ENCODE measurements at places on chromosomes 2 and 18.

- no peak for DNase-seq
These were observed 430.1 kb downstream of the FBXO15 start for GRCh38 chr18:73717570-73717969.

GRCh38 chr2:73307720-73308119 is 14.4 kb upstream of the EGR4 start:
- DNase-seq, result no peak

- no peak for DNase-seq
These were observed 49.1 kb downstream of the ZEB2 start for GRCh38 chr2:144470816-144471215.

GRCh38 chr2:45649858-45650811 is 1.3 kb upstream of the PRKCE start:
- peak; percentile 34 for DNase-seq

- no peak for DNase-seq
These were observed 44.8 kb downstream of the REV1 start for GRCh38 chr2:99445065-99445464.

GRCh38 chr18:59675346-59675745 is 21.9 kb downstream of the CCBE1 start:
- no peak for DNase-seq

GRCh38 chr18:1779587-1779986 is 791.7 kb downstream of the METTL4 start:
- DNase-seq, result no peak

DNA sequence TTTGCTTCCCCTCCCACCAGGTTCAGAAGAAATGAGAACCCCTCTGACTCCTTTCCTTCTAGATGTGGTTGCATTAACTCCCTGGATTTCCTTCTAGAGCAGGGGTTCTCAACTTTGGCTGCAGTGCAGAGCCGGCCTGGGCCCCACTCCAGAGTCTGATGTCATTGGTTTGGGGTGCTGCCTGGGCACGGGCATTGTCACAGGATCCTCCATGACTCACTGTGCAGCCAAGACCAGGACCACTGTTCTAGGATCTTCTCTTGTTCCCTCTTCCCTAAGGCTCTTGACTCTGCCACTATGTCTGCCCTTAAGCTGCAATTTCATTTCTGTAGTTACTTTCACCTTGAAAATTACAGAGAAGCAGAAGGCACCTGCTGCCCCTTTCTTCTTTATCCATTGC is 31.8 kb downstream of the TBC1D8 start:
- no peak for DNase-seq

DNA sequence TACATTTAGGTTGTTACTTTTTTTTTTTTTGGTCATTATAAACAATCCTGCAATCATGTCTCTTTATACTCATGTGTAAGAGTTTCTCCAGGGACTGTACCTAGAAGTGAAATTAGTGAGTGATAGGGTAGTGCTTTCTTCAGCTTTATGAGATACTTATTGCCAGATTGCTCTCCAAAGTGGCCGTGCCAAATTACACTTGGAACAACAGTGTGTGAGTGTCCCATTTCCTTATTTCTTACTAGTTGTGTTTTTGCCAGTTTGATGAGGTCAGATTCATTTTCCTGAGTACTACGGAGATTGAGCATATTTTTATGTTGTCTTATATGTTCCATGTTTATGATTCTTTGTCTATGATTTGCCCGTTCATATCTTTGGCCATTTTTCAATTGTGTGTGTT is 39.2 kb downstream of the GALNT1 start:
- DNase-seq, result no peak

- no peak for DNase-seq
These were observed 13.4 kb downstream of the TANK start for GRCh38 chr2:161173541-161174194.

DNA sequence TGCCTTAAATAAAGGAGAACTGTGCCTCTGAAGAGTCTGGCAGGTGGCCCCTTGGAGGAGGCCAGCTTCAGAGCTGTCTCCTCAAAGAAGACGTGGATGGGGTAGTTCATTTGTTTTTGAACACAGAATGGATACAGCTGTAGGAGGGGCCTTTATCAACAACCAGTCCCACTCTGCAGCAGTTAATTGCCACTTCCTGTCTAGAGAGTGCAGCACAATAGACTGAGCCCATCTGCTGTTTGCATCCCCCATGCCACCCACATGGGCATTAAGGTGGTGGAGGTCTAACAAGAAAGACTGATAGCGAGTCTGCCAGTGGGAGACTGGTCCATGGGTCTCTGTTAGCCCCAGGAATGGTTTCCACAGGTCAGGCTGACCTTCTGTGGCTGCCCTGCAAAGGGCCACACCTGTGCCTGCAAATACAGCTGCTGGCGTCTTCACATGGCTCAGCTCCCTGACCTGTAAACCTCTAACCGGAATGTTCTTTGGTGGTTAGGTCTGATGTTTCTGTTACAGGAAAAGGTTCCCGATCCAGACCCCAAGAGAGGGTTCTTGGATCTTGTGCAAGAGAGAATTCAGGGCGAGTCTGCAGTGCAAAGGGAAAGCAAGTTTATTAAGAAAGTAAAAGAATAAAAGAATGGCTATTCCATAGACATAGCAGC is 153.3 kb upstream of the ITGA6 start:
- DNase-seq, result no peak

- no peak for DNase-seq
These were observed 74.4 kb upstream of the ASB18 start for GRCh38 chr2:236338495-236339184.

DNA sequence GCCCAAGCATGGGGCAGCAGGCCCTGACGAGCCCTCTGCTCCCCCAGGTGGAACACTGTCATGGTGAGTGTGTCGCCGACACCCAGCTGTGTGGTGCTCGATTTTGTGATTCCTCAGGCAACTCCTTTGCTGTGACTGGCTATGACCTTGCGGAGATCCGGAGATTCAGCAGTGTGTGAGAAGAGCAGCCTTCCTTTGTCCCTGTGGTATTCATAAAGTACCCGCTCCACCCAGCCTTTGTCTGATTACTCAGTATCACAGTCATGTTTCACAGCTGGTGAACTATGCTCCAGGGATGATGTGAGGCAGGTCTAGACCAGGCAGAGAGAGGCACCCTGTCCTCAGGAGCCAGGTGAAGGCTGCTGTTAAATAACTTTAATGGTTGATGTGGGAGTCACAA is 4.0 kb downstream of the WDR54 start:
- DNase-seq, result no peak

DNA sequence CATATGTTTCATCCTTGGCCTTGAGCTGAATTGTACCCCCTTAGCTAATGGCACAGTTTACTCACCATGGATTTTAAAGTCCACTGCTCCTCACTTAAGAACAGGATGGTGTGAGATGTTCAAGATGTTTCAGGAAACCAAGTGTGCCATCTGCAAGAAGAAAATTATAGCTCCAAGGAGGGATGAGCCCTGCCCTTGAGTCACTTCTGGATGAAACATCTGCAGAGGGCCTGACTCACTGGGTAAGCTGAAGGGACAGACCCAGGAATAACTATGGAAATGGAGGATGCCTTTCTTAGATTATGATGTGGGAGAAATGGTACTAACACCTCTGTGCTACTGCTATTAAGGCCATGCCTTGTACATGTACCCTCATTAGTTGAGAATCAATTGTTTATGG is 6.4 kb downstream of the MARS2 start:
- DNase-seq, result no peak

GRCh38 chr2:77348821-77349220 is 173.4 kb downstream of the LRRTM4 start:
- DNase-seq, result no peak

GRCh38 chr18:26520974-26521373 is 27.4 kb downstream of the KCTD1 start:
- no peak for DNase-seq

DNA sequence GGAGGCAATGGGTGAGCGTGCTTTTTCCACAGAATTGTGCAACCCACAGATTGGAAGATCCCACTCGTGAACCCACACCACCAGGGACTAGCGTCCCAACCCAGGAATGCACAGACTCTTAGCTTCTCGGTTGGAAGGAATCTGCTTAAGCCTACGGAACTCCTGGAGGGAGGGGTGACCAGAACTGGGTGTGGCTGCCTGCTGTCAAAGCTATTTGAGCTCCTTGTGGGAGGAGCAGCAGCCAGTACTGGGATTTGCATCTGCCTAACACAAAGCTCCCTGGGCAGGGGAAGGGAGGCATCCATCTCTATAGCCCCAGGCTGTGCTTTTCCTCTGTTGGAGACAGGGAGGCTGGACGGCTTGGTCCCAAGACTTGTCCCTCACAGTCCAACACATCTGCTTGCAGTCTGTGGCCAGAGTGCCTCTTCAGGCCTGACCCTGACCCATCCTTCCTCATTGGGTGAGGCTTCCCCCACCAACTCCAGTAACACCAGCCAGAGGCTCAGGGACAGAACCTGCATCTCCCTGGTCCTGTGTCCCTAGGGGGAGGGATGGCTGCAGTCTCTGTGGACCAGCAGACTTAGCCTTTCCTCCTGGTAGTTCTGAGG is 27.9 kb downstream of the HNMT start:
- no peak for DNase-seq

GRCh38 chr2:27306573-27307286 is 1.5 kb downstream of the UCN start:
- no peak for DNase-seq

DNA sequence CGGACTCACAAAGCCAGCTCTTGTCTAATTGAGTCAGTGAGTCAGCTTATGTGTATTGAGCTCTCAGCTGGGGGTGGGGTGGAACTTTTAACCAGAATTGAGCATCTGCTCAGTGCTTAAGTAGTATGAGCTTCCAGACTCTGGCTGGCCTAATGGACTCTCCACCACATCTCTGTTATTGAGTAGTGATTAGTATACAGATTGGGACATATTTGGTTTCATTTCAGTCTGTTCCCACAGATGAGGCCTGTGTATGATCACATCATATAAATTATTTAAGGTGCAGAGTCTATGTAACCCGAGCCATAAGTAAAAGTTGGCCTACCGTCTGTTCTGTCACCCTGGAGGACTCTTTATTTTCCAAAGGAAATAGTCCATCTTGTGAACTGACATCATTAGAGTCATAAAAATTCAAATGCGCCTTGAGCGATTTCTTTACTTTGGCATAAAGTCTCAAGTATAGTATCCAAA is 152.1 kb downstream of the THSD7B start:
- no peak for DNase-seq

- no peak for DNase-seq
These were observed 5.2 kb downstream of the ZRANB3 start for GRCh38 chr2:135525786-135526185.

GRCh38 chr2:224836263-224836662 is 120.1 kb upstream of the CCDC195 start:
- DNase-seq, result no peak

DNA sequence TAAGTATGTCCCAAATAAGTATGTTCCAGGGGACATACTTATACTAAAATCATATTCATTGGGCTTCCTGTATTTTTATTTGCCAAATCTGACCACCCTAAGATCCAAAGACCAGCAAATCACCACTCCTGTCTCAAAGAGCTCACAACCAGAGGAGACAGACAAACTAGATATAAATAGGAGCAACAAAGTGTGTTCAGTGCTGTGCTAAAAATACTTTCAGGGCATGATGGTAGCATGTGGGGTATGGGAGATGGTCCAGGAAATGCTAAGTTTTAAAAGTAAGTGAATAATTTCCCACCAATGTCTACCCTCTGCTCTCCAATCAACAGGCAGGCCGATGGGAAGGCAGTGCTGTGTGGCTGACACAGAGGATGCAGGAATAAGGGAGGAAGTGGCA is 87.1 kb downstream of the C1QL2 start:
- DNase-seq, result no peak

- DNase-seq, result no peak
These were observed 99.8 kb downstream of the ZNF236 start for GRCh38 chr18:76922107-76922506.

- no peak for DNase-seq
These were observed 52.7 kb downstream of the CRIM1 start for GRCh38 chr2:36408198-36408703.

DNA sequence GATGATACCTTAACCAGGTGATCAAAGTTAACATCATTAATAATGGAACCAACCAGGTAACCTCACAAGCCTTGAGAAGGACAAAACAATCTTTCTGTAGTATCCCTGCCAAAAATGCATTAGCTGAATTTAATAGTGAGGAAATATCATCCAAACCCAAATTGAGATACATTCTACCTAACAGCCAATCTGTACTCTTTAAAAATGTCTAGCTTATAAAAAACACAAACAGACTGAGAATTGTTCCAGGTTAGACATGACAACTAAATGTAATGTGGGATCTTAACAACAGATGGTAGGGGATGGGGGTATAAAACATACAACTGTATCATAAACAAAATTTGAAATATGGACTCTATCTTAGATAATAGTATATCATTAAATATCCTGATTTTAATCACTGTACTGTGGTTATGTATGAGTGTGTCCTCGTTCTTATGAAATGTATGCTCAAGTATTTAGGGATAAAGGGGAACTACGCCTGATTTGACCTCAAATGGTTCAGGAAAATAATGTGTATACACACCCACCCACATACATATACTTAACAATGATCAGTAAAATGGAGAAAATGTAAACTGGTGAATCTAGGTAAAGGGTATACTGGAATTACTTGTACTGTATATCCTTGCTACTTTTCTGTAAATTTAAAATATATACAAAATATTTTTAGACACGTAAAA is 1.7 kb downstream of the FANCL start:
- no peak for DNase-seq

- DNase-seq, result no peak
These were observed 265.3 kb upstream of the PKDCC start for GRCh38 chr2:41782306-41783158.

DNA sequence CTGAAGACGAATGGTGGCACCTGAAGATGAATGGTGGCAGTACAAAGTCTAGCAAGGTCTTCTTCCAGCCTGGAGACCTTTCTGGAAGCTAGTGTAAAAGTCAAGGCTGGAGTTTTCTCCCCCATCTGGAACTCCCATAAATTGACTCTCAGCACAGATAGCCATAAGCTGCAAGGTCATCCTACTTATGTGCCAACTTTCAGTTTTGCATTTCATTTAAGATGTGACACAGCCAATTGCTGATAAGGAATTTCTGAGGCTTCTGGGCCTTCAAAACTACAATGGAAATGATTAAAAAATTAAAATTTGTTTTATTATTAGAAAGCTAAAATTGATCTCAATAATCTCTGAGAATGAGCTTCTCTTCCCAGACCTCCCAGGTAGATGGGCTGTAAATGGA is 10.2 kb downstream of the XDH start:
- no peak for DNase-seq

DNA sequence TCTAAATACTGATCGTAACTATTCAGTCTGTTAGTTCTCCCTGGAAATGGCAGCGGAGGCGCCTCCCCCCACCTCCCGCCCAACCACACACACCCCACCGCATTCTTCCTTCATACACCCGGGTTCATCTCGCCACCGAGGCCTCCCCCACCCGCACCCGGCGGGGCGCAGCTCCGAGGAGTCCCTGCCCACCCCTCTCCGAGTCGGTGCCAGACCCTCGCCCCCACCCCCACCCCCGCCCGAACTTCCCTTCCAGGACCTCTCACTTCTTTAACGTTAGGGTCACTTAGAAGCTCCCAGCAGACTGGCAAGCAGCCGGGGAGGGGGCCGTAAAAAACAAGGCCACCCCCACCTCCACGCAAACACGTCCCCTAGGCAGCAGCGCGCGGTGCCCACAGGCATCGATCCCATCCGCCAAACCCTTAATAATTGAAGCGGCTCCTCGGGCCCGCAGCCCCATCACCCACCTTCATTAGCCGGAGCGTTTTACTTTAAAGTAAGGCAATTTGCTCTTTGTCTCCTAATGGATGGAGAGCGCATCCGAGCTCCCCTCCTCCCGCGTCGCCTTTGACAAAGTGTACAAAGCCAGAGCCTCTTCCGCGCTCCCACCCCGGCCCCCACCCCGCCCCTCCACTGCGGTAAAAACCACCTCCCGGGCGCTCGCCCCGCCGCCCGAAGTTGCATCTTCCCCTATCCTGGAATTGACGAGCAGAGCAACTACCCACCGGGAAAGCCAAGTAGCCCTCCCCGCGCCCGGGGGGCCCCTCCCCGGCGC is 624 bp downstream of the ZNF516 start:
- DNase-seq, result no peak
